ENCODE measurements at places on chromosomes 11 and 22.

- DNase-seq, result no peak
These were observed 984.4 kb downstream of the FAM181B start for GRCh38 chr11:81749245-81749644.

GRCh38 chr11:14891143-14892035 lies 642 bp downstream of the CYP2R1 start:
- peak; percentile 31 for DNase-seq

DNA sequence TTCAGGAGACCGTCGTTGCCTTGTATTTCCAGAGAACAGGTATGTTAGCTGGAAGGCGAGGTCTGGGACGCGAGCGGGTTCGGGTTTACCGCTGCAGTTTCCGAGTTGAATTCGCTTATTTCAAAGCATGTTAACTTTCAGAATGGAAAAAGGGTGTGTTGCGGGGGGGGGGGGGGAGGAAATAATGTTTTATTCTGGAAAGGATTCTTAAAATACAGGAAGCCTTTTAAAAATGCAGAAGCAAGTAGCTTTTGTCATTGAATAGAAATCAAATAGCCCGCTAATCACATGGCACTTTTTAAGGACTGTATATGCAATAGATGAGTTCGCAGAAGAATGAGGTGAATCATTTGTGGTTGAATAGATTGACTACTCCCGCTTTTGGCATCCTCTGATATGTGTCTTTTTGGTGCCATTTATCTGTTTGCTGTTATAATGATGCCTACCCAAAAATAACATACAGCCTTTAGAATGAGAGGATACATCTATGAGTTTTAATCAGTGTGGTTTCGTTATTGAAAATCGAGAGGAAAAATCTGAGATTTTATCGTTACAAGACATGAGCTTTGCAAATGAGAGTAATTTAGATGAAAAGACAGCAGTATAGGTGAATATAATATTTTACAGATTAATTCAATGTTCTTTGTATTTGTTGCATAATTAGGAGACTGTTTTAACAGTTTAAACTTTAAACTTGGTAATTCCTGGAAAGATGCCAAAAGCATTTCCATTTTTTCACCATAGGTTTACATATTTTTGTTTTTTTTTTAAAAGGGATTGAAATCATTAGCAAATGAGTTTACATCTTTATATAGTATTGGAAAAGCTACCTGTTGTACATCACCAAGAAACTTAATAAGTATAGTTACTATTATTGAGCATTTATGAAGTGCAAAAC lies 1.7 kb downstream of the PDE3B start:
- DNase-seq, result no peak

- DNase-seq, result no peak
These were observed 23.1 kb upstream of the COMT start for GRCh38 chr22:19918332-19919106.

DNA sequence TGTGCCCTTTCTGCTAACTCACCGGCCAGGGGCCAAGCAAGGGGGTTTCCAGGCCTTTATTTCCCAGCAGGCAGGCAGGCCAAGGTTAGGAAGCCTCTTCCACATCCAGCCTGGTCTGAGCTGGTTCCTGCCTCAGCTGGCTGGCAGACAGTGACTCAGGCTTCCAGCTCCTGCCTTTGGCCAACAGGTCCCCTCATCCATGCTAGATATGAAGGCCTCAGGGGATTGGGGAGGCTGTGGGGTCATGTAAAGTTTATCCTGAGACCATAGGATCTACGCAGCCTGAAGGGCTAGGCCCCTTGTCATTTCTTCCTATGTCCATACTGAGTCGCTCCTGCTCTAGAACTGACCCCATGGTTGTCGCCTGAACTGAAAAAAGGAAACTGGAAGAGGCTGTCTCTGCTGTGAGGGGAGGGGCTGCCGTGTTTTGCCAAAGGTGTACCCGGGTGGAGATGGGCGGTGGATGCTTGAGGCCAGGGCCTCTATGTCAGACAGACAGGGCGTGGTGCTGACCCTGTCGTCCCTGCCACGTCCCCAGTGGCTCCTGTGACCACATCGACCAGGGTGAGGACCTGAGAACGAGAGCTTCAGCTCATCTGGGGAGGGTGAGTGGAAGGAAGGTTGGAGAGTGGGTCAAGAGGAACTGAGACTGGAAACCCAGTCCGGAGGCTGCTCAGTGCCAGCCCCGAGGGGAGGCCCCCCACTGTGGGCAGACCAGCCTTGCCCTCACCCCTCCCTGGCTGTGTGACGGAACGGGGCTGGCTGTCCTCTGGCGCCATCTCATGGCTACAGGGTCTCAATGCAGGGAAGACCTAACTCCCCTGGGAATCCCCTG lies 17.0 kb downstream of the P2RY6 start:
- DNase-seq, result no peak

DNA sequence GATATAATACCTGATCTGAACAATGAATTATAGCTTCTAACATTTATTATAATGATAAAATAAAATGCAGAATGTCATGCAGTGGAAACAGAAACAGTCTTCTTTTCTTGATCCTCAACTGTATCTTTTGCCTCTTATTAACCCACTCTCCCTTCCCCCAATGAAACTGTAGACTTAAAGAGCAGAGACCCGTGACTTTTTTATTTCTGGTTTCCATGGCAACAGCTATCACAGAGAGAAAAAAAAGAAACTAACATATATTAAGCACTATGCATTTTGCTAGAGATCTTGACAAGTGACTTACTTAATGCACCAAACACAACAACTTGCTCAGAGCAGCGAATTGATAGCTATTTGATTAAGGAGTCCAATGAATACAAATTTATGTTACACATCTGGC lies 69.3 kb downstream of the RAB38 start:
- no peak for DNase-seq

DNA sequence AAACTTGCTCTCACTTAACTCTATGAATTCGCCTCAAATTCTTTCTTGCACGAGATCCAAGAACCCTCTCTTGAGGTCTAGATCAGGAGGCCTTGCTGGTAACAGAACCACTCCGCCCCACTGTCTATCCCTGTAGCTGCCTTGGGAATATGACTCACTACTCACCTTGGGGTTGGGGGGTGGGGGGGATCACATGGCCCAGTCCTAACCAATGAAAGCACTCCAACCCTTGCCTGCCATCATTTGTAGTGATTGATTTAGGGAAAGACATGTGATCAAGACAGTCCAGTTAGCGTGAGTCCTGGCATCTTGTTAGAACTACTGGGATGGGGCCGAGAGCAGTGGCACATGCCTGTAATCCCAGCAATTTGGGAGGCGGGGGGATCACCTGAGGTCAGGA lies 4.8 kb upstream of the MRTFA start:
- DNase-seq, result no peak

- DNase-seq, result no peak
These were observed 27.5 kb upstream of the CRYBB3 start for GRCh38 chr22:25172153-25172552.

- no peak for DNase-seq
These were observed 456.9 kb downstream of the OPCML start for GRCh38 chr11:133075351-133075750.

DNA sequence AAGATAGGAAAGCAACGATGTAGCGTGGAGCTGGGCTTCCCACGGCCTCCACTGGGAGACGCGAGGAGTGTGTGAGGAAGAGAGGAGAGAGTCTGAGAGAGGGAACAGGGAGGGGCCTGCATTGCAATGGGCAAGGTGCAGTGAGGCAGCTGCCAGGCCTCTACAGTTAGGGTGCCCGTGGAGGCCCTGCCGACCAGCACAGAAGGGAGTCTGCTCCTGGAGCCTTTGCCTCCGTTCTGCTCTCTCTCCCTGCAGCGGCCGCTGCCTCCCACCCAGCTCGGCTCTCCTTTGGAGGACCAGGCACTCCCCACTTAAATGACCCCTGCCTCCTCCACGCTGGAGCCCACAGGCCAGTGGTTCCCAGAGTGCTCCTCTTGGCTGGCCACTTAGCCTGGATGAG lies 181.7 kb downstream of the EFCAB6 start:
- no peak for DNase-seq

GRCh38 chr11:1002406-1002984 lies 34.0 kb downstream of the MUC6 start:
- DNase-seq, result no peak

GRCh38 chr11:101523634-101524260 lies 60.1 kb downstream of the TRPC6 start:
- DNase-seq, result no peak

DNA sequence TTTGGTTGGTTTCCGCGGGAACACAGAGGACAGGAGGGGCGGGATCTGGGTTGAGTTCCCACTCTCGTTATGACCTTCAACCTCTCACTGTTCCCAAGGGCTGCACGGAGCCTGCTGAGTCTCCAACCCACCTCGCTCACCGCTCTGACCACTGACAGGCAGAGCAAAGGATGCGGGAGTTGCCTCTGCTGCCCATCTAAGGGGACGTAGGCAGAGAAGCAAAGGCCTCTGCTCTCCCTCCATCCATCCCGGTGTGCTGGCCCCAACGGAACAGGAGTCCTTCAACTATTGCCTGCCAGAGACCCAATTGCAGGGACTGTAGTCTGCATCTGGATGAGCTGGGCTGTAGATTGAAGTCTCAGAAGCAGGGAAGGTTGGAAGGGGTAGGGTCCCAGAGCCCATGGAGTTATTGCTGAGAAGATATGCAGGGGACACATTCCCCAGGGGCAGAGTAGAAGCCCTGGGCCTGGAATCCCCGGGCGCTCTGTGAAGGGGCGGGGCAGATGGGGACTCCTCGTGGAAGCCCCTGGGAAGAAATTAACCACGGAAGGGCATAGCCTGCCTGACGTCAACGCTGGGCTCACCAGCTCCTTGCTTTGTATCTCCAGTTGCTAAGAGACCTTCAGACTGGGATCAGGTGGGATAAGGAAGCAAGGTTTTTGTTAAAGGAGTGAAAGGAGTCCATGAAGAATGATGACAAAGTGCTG lies 12.7 kb upstream of the FXYD2 start:
- DNase-seq, result no peak

- DNase-seq, result no peak
These were observed at the start of gene SMIM38 for GRCh38 chr11:69155302-69156234. SMIM38 (plus strand) TSS chr11:69155935; CDS start chr11:69157847, 1,912 bp downstream.

DNA sequence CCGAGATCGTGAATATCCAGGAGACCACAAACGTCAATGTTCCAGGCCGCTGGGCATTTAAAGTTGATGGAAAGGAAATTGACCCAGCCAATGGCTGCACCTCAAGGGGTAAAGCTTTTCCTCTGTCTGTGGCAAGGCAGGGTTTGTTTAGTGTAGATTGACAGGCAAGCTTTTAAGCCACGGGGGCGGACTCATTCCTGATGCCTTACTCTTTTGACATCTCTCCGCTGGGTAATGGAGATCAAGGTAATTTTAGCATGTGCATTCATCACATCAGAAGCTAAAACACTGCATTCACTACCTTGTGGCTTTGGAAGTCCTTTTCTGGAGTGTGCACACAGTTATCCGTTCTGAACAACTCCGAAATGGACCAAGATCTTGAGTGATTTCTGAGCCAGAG lies 12.6 kb downstream of the TECTA start:
- DNase-seq, result no peak

- no peak for DNase-seq
These were observed 40.1 kb downstream of the LDLRAD3 start for GRCh38 chr11:35983981-35984380.

DNA sequence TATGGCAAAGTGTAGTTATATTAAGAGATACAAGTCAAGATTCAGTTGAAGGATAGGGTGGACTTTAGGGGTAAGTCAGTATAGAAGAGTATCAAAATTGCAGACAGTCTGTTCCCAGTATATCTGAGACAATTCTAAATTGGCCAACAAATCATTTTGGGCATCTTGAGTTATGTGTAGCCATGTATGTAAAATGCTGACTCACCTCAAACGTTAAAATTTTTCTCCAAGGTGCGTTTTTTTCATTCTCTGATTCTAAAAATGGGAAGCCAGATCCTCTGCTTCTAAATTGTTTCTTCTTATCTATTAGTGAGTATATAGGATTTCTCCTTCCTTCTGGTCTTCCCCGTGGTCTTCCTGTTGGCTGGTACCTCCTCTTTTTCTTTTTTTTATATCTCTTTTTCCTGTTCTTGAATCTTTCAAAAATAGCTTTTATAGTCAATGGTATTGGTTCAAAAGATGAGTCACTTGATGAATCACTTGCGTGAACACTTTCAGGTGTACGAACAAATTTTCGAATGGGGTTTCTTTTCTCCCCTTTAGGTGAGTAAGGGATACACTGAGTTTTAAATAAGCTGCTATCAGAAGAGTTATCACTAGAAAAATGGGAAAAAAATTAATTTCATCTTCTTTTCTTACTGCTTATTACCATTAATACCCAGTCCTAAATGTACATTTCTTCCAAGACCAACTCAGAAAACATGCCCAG lies 3.2 kb downstream of the TAF1D start:
- no peak for DNase-seq

- no peak for DNase-seq
These were observed 1.9 kb upstream of the ATL3 start for GRCh38 chr11:63672936-63673539.

DNA sequence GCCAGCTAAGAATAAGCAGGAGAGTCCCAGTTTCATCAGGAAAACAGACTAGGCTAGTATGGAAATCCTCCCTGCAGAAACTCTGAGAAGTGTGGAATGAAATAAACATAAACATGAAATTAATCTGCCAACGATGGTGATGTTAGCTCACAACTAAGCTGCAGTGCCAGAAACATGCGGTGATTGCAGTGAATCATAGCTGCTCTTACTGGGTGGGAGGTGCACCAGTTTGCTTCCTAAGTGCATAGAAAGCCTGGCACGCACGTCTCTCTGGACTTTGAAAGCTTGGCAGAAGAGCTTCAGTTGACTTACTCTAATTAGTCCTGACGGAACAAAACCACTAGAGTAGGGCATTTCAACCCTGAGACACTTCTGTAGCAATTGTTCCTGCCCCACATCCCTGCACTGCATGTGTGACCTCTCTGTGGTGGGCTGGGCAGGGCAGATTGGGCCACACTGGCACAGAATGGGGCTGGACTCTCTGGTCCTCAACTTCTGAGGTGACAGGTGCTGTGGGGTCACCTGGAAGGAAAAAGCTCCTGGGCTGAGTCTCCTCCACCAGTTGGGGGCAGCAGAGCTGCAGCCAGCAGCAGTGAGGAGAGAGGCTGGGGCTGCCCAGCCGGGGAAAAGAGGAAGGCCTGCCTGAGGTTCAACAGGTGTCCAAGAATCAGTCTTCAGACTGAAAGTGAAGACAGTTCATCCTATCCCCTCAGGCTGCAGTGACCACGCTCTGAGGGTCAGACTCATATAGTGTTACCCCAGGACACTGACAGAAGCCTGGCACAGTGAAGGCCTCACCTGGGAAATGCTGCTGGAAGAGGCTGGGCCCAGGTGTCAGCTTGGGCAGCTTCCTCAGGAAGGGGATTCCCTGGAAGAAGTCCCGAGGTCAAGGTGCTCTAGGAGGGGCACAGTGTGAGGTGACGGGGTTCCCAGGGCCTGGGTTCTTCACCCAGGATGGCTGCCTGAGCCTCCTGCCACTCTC lies 40.5 kb downstream of the GGTLC2 start:
- DNase-seq, result peak; percentile 45

All from GM04503 (cell line).